Jurkat, Clone E6-1 (cell line): ENCODE measurements at places on chromosomes 6 and 20.
A peak's percentile ranks its signal among the peaks of the same experiment; 100 is the strongest.

GRCh38 chr6:42452171-42453030 lies 675 bp upstream of the TRERF1 start:
- DNase-seq = peak; percentile 65

DNA sequence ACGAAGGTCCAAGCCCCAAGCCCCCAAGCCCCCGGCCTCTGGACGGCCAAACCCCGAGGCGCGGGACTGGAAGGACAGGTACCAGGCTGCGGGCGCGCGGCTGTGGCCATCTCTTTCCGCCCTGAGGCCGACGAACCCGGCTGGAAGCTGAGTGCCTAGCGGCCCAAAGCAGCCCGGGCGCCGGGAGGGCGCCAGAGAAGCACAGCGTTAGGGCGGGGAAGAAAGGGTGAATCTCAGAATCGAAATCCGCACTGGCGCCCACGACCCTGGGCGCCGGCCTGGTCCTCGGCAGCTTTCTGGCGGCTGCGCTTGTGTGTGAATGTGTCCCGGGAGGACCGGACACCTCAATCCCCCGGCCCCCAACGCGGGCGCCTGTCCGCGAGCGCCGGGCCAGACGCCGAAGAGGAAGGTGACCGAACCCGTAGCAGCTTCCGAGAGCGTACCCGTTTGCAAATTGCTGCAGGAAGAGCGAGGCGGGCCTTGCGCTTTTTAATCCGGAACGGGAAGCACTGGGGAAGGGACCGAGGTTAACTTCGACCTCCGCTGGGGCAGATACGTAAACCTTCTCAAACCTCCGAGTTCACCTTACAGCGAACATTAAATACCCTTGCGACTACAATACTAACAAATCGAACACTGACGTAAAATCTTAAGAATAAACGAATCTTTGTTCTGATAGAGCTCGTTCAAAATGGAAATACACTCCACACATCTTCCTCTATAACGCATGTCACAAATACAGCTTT lies 2.9 kb downstream of the NRN1 start:
- DNase-seq = peak; percentile 72

DNA sequence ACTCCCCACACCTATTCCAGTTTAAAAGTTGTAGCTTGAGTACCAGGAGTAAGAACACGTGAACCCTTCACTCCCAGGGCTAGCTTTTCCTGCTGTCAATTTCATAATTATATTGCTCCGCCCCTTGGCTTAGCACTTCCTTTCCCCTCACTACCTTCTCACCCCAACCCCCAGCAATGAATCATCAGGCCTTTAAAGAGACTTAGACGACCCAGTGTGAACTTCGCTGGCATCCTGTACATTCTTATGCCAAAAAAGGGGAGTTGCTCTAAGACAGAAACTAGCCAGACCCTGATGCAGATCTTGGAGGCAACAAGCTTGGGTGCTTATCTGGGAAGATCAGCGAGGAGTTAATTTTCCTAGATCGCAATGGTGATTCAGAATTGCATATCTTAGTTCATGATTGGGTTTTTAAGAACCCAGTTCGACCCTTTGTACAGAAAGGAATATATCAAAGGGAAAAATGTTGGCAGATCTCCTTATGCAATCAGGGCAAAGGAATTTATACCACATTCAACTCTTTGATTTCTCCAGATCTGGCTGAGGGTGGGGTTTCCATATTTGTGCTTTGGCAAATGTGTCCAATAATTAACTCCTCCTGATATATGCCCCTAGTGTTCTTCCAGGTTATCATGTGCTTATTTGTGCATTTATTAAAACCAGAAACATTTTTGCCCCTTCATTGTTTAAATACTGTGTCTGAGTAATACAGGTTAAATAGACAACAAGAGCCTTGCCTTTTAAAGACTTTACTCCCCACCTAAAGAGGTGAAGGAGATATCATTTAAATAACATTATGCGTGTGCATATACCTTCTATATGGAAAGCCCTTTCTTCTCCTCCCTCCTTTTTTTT lies 8.1 kb upstream of the ATXN1 start:
- DNase-seq = peak; percentile 76

DNA sequence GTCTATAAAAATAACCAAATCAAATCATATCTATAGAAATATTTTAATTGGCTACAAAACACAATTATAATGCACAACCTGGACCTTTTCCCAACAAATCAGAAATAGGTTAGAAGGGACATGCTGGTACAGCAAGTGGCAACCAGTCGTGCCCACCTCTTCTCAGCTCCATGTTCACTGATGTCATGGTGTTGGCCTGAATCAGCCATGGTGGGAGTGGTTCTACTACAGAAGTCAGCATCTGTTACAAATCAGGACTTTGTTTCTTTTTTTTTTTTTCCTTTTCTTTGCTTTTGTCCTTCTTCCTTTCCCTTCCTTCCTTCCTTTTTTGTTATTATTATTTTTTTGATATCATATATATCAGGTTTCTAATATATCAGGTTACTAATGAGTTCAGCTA lies 91.2 kb downstream of the RALGAPA2 start:
- no peak for DNase-seq

DNA sequence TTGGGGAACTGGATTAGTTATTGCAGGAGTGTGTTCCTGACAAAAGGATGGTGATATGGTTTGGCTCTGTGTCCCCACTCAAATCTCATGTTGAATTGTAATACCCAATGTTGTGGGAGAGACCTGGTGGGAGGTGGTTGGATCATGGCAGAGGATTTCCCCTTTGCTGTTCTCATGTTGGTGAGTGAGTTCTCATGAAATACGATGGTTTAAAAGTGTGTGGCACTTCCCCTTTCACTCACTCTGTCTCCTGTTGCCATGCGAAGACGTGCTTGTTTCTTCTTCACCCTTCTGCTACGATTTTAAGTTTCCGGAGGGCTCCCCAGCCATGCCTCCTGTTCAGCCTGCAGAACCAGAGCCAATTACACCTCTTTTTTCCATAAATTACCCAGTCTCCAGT lies 16.2 kb upstream of the TREM1 start:
- no peak for DNase-seq

DNA sequence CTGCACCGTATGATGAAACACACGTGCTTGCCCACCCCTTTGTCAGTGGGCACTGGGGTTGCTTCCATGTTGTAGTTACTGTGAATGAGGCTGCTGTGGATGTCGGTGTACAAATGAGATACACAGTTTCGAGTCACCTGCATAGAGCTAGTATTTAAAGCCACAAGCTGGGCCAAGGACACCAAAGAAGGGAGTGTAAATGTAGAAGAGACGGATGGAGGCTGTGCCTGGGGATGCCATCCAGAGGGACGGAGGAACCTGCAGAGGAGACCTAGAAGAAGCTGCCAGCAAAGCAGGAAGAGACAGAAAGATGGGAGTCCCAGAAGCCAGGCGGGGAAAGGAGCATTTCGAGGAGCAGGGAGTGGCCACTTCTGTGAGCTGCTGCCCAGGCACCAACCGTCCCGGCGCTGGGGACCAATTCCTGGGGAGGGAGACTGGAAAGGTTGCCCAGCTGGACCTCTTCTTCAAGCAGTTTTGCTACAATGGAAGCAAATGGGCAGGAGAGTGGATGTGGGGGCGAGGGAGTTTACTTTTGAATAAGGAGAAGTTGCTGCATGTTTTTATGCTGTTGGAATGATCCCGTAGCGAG lies 339.3 kb downstream of the ZFAND3 start:
- DNase-seq = no peak

- DNase-seq = no peak
Observed at GRCh38 chr6:63824722-63825121, 189.1 kb downstream of the PHF3 start.

DNA sequence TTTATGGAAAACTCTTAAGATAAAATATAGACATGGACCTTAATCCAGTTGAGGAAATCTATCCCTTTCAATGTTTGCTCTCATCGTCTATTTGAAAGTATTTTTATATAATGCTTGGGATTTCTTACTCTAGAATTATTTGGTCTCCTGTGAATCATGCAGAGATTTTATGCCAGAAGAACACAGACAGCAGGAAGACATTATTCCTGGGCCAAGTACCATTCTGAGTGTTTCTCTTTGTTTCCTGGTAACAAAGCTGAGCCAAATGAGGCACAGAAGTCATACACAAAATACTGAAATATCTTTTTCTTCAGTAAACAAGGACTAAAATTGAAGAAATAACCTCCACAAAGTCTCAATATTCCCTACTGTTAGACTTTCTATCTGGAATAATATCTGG lies 538.2 kb upstream of the EYS start:
- no peak for DNase-seq

GRCh38 chr6:158625881-158626305 lies 18.6 kb downstream of the DYNLT1 start:
- DNase-seq = no peak

- DNase-seq = no peak
Observed at GRCh38 chr20:41600926-41601631, 17.1 kb downstream of the CHD6 start.

DNA sequence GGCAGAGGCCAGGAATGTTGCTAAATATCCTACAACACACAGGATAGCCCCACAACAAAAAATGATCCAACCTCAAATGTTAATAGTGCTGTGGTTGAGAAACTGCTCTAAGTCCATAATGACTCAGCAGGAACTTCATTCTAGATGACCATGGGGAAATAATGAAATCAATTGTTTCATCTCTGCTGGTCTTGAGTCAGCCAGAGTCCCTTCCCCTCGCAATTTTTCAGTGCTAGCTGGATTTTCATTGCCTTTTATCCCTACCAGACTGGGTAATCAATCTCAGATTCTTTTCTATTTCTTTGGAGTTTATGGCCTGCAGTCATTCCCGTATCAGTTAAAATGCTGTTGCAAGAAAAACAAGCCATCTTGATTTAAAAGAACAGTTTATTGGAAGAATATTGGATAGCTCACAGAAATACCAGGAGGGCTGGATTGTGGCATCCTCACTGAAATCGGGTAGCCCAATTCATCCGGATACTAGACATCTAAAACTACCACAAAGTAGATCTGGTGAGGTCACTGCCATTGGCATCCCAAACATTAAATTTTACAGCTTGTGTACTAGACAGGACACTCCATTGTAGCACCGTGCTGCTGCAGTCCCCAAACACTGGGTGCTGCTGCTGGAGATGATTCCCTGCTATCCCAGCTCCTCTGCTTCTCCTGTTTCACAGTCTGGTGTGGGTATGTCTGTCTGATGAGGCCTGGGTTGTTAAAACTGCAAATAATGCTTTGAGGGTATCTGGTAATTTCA lies 30.3 kb upstream of the POPDC3 start:
- no peak for DNase-seq

DNA sequence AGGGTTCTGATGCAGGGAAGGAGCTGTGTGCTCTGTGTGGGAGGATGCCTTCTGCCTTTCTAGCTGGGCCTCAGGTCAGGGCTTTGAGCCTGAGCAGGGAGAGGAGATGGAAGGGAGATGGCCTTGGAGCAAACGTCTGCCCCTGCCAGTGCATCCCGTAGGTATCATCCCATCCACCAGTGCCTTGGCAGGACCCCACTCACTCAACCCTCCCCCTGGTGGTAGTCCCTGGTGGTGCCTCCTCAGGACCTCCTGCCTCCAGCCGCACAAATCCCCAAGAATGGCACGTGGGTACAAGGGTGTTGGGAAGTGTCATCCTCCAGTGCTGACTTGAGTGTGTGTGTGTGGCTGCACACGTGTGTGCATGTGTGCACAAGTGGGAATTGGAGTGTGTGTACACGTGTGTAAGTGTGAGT lies 23.1 kb upstream of the MICB start:
- DNase-seq = peak; percentile 16

- no peak for DNase-seq
Observed at GRCh38 chr6:42120895-42121865, 21.2 kb downstream of the C6orf132 start.

DNA sequence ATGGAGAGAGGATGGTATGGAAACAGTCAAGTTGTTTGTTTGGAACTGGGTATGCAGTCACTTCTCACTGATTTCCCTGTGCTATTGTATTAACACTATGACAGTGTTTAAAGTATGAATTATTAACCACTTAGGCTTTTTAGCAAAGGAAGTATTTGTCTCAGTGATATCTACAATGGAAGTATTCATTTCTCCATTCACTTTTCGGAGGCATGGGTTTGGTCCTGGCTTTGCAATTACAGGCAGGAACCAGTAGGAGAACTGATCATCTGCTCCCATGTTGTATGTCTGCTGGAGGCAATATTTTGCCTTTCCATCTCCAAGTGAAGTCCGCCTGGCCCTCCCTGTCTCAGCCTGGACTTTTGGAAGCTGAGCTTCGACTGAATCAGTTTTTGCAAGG lies 30.6 kb upstream of the EXOC2 start:
- DNase-seq = no peak

GRCh38 chr20:54272901-54273488 lies 65.1 kb downstream of the PFDN4 start:
- no peak for DNase-seq

DNA sequence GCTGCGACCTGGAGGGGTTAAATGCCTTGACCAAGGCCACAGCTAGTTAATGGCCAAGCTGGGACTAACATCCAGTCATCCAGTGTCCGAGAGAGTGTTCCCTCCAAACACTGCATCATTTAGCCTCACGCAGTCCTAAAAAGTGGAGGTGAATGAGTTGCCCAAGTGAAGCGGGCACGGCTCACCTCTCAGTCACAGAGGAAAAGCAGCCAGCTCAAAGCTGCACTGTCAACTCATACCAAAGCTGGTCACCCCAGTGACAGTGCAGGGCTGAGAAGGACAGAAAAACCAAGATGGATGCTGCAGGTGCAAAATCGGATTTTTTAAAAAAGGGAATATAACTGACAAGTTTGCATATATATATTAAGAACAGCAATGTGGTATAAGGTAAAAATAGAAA lies 168.5 kb downstream of the SYNDIG1 start:
- DNase-seq = no peak

DNA sequence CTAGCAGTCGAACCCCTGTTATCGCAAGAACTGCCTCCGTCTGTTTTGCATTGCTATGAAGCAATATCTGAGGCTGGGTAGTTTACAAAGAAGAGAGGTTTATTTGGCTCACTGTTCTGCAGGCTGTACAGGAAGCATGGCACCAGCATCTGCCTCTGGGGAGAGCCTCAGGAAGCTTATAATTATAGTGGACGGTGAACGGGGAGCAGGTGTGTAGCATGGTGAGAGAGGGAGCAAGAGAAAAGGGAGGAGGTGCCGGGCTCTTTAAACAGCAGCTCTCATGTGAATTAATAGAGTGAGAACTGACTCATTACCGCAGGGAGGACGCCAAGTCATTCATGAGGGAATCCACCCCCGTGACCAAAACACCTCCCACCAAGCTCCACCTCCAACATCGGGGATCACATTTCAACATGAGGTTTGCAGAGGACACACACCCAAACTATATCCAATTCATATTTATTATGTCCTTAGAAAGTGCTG lies 172.6 kb upstream of the KCNG1 start:
- no peak for DNase-seq
